CD4-positive, alpha-beta T cell (primary cell): ENCODE measurements at places on chromosomes 2 and 18.

DNA sequence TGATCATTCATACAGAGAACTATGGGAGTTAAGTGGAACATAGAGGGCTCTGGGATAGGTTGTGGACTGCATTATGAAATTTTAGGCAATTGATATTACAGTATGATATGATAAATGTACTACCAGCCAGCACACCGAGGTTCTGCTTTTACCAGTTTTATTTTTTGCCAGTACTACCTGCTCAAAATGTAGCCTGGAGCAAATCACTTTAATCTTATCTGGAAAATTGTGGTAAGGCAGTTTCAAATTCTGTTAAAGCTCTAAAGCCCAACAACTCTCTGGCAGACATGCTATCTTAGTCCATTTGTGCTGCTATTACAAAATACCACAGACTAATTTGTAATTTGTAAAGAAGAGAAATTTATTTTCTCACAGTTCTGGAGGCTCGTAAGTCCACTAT lies 474.9 kb upstream of the CWC22 start:
- no peaks in the 10 kb centered on the region for H3K4me1 ChIP-seq
- H3K27ac ChIP-seq: no peak overlapping the region
- no peak for DNase-seq
- H3K4me3 ChIP-seq: no peak overlapping the region

GRCh38 chr2:187393211-187393610 lies 54.8 kb downstream of the CALCRL start:
- no peaks in the 10 kb centered on the region for H3K27me3 ChIP-seq
- H3K27ac ChIP-seq: no peak overlapping the region
- H3K4me1 ChIP-seq: no peaks in the 10 kb centered on the region
- no peak for DNase-seq
- no peaks in the 10 kb centered on the region for H3K36me3 ChIP-seq

DNA sequence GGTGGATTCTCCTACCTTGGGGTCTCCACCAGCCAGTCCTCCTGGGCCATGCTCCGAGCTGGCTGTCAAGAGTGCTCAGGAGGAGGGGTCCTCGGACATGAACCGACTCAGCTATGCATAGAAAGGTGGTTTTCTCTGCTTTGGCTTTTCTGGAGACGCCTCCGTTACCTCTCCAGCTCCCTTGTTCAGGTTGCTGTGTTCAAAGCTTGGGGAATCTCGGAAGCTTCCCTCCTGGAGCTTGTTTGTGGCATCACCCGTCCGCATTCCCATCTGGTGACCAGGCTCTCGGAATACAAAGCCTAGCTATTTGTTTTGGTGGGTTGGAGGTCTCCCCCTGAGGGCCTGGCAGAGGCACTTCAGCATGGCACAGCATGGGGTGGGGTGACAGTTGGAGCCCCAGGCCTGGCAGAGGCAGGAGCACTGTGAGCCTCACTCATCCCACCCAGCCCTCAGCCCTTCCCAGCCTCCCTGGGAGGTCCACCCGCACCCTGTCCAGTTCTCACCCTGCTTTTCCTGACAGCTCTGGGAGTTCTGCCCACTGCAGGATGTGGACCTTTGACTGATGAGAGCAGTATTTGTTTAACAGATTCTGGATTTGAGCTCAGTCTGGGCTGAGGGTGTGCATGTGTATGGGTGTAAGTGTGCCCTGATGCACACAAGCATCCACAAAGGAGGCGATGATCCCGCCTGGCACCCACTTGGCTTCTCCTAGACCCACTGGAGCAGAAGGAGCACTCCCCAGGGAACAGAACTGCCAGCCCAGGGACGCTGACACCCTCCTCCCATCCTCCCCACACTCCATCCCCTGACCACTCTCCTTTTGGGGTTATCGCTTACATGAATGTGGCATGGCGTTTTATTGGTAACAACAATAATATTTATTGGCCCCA lies 107.3 kb upstream of the HS6ST1 start:
- no peak overlapping the region for H3K4me3 ChIP-seq
- H3K4me1 ChIP-seq: no peaks in the 10 kb centered on the region
- DNase-seq: no peak
- no peaks in the 10 kb centered on the region for H3K36me3 ChIP-seq

DNA sequence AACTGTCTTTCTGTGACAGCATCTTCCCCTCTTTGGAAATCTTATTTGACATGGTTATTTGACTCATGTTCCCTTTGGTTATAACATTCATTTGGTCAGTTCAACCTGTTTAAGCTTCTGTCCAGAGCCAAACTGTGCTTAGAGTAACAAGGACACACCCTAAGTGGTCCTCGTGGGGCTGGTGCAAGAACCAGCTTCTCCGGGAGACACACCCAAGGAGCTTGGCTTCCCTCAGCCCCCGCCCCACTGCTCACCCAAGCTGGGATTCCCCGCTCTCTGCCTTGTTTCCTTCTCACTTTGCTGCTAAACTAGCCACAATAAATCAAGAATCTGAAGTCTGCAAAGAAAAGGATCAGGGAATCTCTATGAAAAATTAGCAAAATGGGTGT lies 1.4 kb downstream of the SCYGR3 start:
- H3K27me3 ChIP-seq: no peaks in the 10 kb centered on the region
- no peaks in the 10 kb centered on the region for H3K4me1 ChIP-seq
- no peak overlapping the region for H3K4me3 ChIP-seq
- no peak overlapping the region for H3K27ac ChIP-seq
- DNase-seq: no peak
- H3K36me3 ChIP-seq: no peaks in the 10 kb centered on the region

GRCh38 chr2:231533086-231533776 lies 3.0 kb upstream of the NMUR1 start:
- H3K4me1 ChIP-seq: peaks cover 26% of the 10 kb centered on the region
- DNase-seq: no peak
- H3K4me3 ChIP-seq: no peak overlapping the region
- H3K27me3 ChIP-seq: peaks cover 10% of the 10 kb centered on the region
- no peak overlapping the region for H3K27ac ChIP-seq

GRCh38 chr2:16161768-16162490 lies 221.6 kb downstream of the MYCN start:
- no peaks in the 10 kb centered on the region for H3K27me3 ChIP-seq
- DNase-seq: no peak
- no peaks in the 10 kb centered on the region for H3K4me1 ChIP-seq
- H3K4me3 ChIP-seq: no peak overlapping the region
- H3K27ac ChIP-seq: no peak overlapping the region
